ENCODE measurements at places on chromosomes 1 and 21.

GRCh38 chr1:156929596-156930238 is 9.3 kb downstream of the LRRC71 start:
- DNase-seq: no peak

- no peak for DNase-seq
These were observed 679 bp downstream of the ABL2 start for GRCh38 chr1:179228783-179229213.

GRCh38 chr1:84301785-84302385 is 377 bp downstream of the SAMD13 start:
- peak; percentile 24 for DNase-seq

DNA sequence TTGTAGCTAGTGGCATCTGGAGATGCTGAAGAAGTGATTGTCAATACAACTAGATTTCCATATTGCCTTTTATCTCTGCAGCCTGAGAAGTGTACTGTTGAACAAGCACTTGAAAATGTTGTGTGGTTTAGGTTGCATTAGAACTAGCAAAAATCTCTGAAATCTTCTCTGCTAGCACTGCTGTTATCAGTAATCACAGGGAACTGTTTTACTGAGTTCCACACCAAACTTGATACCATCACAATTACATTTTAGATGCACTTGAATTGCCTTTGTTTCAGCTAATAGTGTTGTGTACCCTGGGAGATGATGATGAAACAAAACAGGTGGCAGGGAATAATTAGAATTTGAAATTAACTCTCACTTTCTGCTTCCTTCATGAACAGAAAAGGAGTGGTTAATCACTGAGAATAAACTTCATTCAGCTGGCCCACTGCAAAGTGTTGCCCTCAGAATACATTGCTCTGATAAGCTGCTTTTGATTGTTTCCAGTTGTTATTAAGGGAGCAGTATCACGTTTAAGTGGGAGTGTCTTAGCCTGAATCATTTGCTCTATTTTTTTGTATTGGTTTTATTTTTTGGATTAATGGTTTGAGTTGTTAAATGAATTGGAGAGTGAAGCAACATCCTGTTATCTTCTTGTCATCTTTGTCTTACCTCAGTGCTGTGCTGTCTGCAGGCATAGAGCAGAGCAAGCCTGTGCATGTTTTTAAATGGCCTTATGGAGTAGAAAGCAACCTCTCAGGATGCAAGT is 13.0 kb downstream of the FAM20B start:
- no peak for DNase-seq

- no peak for DNase-seq
These were observed 90.6 kb downstream of the SGIP1 start for GRCh38 chr1:66624412-66625060.

- DNase-seq: peak; percentile 64
These were observed 4.7 kb downstream of the SORT1 start for GRCh38 chr1:109392788-109393616.

- DNase-seq: no peak
These were observed 3.9 kb upstream of the TP53BP2 start for GRCh38 chr1:223849352-223850254.

DNA sequence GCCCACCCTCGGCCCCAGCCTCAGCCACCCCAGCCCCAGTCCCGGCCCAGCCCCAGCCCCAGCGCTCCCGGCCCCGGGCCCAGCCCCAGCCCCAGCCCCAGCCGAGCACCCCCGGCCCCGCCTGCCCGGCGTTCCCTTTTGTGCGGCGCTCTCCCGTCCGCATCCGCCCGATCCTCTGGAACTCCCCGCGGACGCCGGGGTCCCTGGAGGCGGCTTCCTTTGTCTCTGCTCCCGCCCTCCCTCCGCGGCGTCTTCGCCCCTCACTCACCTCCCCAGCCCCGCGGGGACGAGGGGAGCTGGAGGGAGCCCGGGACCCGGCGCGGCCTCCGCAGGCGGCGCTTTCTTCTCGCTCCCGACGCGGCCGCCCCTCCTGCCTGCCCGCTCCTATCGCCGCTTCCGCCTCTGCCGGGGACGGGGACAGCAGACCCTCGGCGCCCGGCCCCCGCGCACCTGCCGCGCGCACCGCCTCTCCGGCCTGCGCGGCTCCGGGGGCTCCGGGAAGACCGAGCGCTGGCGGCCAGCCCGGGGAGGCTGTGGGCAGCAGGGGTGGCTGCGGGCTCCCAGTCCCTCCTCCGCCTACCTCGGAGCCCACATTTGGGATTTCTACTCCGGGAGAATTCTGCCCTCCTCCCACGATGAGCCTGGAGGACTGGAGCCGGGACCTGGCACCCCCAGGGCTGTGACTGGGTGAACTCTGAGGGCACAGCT is 14.0 kb downstream of the AGRN start:
- DNase-seq: no peak

- no peak for DNase-seq
These were observed 42.7 kb downstream of the OLIG1 start for GRCh38 chr21:33112681-33113080.

DNA sequence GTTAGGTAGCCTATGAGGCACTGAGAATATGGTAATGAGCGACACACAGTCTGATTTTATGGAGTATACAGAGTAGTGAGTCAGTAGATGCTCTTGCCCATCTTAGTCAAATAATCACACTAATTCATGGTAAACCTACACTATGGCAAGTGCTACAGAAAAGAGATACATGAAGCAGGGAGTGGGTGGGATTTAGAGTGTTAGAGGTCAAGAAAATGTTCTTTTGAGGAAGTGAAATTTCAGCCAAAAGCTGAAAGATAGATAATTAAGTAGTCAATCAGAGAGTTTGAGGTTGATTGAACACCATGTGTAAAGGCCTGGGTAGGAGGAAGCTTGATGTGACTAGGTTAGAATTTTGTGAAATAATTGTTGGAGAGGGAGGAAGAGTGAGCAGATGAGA is 14.7 kb downstream of the MDM4 start:
- DNase-seq: peak; percentile 86

DNA sequence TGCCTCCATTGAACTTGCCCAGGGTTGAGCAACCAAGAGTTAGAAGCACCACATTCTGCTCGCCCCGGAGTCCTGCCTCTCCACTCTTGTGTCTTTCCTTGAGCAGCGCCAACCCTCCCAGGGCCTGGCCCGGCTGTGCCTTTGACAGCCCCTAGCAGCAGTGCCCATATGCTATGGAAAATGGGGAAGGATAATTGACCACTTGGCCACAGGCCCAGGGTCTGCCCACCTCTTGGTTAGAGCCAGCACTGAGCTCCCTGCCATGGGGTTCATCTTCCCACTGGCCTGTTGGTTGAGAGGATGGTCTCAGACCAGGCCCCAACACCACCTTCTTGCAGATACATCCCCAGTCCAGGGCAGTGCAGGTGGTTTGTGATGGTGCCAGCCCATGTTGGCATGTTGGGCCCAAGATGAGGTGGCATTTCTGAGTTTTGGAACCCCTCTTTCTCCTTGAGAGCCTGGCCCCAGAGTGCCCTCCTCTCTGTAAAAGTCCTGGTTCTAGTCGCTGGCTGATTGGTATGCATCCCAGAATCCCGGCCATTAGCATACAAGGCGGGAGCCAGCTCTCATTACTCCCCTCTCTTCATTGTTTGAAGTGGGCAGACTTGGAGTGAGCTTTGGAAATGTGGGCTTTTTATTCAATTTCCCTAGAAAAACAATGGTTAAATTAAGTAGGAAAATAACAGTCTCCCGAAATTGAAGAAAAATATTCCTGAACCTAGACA is 7.6 kb downstream of the ARHGEF10L start:
- DNase-seq: no peak

DNA sequence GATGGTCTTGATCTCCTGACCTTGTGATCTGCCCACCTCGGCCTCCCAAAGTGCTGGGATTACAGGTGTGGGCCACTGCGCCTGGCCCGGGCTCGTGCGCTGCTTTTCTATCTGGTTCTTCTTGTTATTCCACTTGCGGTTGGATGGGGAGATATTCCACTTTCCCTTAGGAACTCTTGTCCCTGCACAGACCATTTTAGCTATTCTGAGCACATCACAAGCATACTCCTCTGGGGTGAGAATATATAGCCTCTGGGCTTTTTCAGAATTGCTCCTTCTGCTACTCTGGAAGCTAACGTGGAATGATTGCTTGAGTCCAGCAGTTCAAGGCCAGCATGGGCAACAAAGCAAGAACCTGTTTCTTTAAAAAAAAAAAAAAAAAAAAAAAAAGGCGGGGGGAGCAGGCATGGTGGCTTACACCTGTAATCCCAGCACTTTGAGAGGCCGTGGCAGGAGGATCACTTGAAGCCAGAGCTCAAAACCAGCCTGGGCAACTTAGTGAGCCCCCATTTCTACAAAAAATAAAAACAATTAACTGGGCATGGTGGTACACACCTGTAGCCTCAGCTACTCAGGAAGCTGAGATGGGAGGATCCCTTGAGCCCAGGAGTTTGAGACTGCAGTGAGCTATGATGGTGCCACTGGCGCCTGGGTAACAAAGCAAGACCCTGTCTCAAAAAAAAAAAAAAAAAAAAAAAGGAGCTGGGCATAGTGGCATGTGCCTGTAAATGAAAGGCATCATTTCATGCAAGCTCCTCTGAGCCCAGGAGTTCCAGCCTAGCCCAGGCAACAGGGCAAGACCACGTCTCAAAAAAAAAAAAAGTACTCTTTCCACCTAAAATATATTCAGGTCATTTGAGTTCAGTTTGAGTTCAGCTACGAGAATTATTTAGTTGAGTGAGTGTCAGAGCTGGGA is 11.8 kb upstream of the PGD start:
- no peak for DNase-seq

DNA sequence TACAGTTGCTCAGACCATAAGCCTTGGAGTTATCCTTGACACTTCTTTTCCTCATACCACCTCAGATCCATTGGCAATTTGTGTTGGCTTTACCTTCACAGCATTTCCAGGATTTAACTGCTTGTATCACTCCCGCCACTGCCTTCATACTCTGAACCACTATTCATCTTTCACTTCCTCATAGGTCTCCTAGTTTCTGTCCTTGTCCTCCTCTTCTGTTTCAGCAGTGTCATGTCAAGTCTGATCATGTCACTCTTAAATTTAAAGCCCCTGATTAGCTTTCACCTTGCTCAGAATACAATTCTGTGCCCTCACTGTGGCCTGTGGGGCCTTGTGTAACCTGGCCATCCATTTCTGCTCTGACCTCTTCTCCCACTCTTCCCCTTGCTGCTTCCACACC is 34.7 kb upstream of the C1orf115 start:
- DNase-seq: peak; percentile 41

DNA sequence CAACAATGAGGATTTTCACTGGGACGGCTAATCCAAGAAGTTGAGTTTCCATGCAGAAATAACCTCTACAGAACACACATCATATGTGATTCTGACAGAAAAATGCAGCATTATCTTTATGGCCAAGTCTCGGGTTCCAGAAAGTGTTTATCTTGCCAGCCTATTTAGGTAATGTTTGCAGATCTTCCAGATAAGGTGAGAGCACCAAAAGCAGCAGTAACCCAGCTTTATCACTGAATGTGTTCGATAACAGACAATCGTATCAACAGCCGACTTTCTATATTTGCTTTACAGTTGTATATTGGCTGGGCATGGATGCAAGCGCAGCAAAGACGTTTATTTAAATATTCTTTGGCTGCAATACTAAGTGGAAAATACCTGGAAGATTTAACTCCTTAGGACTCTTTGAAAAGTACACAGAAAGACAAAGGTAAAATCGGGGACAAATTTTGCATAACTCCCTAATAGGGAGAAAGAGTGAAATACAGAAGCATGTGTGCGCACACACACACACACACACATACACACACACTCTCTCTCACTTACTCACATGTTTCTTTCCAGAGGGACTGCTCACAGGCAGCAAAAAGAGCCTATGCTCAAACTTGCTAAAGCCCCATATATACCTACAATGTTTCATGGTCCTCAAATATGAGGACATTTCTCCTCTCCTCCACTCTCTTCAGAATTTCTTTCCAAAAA is 3.0 kb upstream of the CTSK start:
- no peak for DNase-seq

- DNase-seq: peak; percentile 54
These were observed 83.0 kb upstream of the ATF3 start for GRCh38 chr1:212525479-212526110.

GRCh38 chr1:198713081-198713480 is 74.2 kb downstream of the PTPRC start:
- no peak for DNase-seq

DNA sequence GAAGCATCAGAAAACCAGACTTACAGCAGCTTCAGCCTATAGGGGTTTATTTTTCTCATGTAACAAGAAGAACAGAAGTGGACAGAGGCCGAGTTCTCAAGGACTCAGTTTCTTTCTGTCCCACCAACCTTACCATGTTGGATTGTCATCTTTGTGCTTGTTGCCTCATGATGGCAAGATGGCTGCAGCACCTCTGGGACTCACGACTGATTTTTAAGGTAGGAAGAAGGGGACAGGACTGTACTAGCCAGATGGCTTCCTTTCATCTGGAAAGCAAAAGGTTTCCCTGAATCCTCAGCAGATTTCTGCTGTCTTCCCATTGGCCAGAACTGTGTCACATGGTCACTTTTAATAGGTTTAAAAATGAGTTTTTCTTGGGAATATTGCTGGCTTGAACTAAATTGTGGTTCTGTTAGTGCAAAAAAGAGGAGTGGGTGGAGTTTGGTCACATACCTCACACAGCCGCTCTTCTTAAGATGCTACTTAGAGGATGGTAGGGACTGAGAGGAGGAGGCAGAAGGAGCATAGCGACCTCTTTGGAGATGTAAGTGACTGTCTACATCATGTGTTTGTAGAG is 48.1 kb upstream of the ENAH start:
- no peak for DNase-seq

GRCh38 chr1:53088616-53089300 is 26.7 kb downstream of the PODN start:
- DNase-seq: no peak

- DNase-seq: no peak
These were observed 30.2 kb upstream of the DUSP10 start for GRCh38 chr1:221772117-221772516.

GRCh38 chr1:239566074-239566473 is 179.7 kb downstream of the CHRM3 start:
- no peak for DNase-seq

Measured in MV-4-11 (cell line).